ENCODE measurements at places on chromosomes 1 and 21.

- no peak for DNase-seq
Measured at GRCh38 chr1:92845908-92846307, 14.1 kb downstream of the RPL5 start.

DNA sequence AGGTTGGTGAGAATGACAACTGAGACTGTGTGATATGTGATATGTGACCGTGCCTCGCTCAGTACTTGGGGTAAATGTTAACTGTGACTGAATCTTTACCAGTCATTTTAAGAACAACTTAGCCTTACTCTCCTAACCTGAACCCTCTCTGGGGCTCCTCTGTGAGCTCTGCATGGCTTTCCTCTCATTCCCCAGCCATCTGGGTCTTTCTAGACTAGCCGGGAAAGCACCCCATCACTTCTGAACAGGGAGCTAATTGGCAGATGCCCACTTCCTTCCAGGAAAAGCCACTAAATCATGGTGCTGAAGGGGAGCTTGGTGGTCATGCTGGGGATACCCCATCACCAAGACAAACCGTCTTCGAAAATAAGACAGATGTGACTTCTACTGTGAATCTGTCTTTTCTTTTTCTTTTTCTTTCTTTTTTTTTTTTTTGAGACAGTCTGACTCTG is 16.5 kb upstream of the FOXO6 start:
- no peak for DNase-seq

GRCh38 chr1:183778568-183779433 is 26.1 kb upstream of the RGL1 start:
- no peak for DNase-seq

- no peak for DNase-seq
Measured at GRCh38 chr1:200157715-200158114, 130.2 kb downstream of the NR5A2 start.

GRCh38 chr1:33149453-33150190 is 32.2 kb downstream of the TRIM62 start:
- no peak for DNase-seq

DNA sequence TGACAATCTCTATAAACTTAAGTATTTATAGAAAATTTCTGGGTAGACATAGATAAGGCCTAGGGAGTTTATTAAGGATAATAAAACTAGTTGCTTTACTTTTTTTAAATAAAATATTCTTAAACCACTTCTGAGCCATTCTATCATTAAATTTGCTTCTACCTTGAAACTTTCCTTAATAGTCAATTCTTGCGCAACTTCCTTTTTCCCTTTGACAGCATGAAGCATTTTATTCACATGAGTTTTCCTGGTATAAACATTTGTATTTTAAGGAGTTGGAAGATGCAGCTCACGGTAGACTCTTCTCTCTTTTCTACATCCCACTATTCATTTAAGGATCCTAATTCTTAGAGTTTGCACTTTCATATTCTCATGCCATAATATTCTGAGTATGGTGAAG is 75.8 kb upstream of the DPH5 start:
- DNase-seq, result no peak

DNA sequence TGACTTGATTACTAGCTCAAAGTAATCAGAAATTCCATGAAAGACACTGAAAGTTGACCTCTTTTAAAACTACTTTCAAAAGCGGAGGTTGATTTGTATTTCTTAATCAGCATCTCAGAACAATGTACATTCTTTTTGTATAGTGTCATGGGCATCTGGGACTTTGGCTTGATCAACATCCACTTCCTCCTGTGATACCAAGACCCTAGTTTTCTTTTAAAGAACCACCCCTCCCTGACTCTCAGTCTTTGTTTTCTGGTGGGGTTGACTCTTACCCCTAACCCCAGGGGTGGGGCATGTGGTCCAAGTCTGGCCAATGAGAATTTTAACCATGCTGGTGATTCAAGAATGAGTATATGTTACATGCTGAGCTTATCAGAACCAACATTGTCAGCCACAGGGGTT is 21.7 kb upstream of the IRF2BP2 start:
- DNase-seq, result peak; percentile 69
